ENCODE measurements at places on chromosomes 2 and 18.

DNA sequence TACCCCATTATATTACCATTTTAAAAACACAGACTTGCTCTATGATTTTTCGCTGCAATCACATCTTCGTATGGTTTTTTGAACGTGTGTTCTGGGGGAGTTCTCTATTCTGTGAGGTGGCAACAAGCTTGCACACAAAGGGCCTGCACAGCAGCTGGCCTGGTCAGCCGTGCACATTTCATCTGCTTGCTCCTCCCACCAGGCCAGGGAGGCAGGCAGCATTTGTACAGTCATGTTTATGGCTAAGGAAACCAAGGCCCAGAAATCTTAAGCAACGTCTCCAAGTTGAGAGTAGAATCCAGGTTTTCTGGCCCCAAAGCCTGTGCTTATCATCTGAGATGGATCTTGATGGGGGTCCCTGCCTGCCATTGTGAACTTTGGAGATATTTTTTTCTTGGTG, 106.4 kb upstream of the SMIM21 start:
- no peak for DNase-seq

- DNase-seq: no peak
These were observed 50.9 kb downstream of the KDM3A start for GRCh38 chr2:86492048-86492453.

- DNase-seq: no peak
These were observed 52.0 kb downstream of the GYPC start for GRCh38 chr2:126707941-126708340.

DNA sequence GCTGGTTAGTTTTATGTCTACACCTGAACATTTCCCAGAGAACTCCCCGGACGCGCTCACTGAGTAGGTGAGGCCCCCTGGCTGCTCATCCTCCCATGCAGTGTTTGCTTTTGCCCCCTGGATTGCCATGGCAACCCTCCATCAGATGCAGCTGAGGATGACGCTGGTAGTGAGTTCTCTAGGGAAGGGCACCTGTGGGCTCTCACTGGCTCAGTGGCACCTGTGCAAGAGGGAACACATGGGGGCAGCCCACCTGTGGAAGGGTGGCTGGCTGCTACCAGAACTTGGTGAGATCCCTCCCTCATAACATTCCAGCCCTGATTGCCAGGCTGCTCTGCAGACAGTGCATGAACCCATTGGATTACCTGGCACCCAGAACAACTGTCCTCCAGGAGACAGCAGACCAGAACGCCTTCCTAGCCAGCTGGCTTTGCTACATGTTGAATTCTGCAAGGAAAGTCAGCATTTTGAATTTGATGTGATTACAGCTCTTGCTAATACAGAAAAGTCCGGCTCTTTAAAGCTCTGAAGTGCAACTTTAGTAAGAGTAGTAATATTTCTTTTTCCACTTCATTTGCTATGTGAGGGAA, 21.7 kb downstream of the COA5 start:
- no peak for DNase-seq

- no peak for DNase-seq
These were observed 60.8 kb downstream of the LIMS1 start for GRCh38 chr2:108594982-108595464.

GRCh38 chr2:31764169-31764568, 183.4 kb upstream of the SRD5A2 start:
- DNase-seq: no peak

- DNase-seq: no peak
These were observed 11.8 kb downstream of the DBI start for GRCh38 chr2:119378566-119378965.

- DNase-seq: no peak
These were observed 30.8 kb downstream of the TBC1D8 start for GRCh38 chr2:101120124-101120996.

GRCh38 chr2:113124181-113124961, 3.0 kb upstream of the IL1RN start:
- DNase-seq: peak; percentile 33

GRCh38 chr18:10792181-10792580, 266.4 kb downstream of the NAPG start:
- no peak for DNase-seq

DNA sequence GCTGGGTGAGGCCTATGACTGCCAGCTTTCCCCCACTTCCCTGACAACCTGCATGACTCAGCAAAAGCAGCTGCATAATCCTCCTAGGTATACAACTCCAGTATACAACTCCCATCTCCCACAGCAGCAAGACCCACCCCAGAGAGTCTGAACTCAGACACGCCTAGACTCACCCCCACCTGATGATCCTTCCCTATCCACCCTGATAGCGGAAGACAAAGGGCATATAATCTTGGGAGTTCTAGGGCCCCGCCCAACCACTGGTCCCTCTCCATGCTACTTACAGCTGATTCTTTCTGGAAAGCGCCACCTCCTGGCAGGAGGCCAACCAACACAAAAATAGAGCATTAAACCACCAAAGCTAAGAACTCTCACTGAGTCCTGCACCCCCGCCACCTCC, 296.5 kb downstream of the DCC start:
- no peak for DNase-seq

GRCh38 chr18:33201509-33201926, 239.0 kb downstream of the CCDC178 start:
- no peak for DNase-seq

DNA sequence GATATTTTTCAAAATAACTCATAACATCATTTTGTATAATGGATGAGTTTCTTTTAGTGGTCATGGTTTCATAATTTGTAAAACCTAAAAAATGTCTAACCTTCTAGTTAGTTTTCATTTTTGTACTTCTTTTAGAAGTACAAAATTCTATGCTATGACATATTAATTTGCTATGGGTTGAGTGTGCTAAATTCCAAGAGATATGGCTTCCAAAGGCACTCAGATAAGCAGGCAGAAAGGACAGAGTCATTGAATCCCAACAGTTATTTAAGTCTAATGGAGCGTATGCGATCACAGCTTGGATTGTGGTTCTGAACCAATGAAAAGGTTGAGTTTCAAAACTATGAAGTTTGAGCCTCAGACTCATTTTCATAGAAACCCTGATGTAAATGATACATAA, 37.0 kb downstream of the GCG start:
- DNase-seq: no peak

DNA sequence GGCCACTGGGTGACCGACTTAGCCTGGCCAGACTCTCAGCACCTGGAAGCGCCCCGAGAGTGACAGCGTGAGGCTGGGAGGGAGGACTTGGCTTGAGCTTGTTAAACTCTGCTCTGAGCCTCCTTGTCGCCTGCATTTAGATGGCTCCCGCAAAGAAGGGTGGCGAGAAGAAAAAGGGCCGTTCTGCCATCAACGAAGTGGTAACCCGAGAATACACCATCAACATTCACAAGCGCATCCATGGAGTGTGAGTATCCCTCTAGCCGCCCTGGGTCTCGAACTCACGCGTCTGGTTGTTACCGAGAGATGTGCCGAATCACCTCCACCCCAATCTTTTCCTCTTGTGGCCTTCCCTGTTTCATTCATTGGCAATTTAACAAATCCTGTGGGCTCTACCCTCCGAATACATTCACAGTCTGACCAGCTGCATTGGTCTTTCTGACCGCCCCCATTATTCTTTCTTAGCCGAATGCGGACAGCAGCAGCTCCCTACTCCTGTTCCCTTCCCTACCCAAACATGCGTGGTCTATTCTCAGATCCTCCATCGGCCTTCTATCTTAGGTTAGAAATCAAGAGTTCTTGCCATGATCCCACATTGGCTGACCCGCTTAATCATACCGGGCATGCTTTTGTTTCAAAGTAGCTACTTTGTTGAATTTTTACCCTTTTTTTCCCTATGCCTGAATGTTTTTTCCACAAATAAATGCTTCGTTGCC, 631 bp downstream of the RPL31 start:
- DNase-seq: no peak

DNA sequence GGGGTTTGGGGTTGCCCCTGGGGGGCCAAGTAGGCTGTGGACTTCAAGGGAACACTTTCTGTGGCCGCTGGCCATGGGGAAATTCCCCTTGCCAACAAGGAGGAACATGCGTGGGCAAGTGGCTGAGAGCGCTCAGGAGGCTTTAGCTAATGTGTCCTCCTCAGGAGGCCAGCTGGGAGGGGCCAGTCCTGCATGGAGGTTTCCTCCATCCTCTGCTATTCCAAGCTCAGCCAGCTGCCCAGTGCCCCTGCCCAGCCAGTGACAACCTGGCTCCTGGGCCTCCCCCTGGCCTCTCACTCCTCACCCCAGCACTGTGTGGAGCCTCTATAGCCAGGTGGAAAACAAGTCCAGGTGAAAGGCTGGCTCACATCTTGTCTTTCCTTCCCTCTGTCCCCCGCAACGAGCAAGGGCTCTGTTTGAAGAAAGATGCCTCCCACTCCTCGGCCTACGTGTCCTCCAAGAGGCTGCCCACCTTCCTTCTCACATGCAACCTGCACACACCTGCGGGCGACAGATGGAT, 64.4 kb upstream of the DAPL1 start:
- DNase-seq: no peak

DNA sequence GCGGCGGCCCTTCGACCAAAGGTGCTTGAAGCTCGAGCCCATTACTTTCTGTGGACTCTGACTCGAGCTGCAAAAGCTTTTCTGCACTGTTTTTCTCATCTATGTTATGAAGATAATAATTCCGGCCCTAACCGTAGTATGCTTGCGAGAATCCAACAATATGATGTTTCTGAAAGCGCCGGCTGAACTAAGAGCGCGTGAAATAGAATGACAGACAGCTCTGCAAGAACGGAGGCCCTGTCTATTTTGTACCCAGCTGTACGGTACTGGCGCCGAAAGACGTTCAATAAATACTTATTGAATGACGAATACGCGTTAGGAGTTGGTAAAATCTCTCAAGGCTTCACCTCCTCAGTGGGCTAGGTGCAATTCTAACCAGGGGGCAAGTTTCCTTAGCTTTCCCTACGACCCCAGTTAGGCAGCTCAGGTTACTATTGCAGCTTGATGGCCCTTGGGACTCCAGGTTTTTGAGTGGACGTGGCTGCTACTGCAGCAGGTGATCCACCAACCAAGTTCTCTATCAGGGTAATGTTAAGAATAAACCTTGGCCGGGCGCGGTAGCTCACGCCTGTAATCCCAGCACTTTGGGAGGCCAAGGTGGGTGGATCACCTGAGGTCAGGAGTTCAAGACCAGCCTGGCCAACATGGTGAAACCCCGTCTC, 570 bp downstream of the SCRN3 start:
- DNase-seq: no peak

DNA sequence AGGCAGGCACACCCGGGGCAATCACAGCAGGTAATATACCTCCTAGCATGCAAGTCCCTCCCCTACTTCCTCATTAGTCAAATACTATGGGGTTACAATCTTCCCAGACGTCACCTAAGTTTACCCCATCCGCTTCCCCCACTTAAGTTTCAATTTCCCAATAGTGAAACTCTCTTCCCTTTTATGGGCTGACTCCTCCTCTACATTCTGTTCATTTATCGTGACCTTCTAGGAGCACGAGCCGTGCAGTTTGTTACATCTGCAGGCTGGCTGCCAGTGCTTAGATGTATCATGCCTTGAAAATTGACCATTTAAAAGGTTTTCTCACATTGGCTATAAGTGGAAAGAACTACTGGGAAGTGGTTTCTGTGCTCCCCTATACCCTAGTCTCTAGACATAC, 1357.8 kb upstream of the CRIM1 start:
- DNase-seq: no peak

GRCh38 chr18:25189391-25190185, 162.4 kb downstream of the ZNF521 start:
- DNase-seq: no peak

- no peak for DNase-seq
These were observed 2.8 kb upstream of the ASTL start for GRCh38 chr2:96140941-96141623.

All from T-helper 2 cell (primary cell).